ENCODE measurements at places on chromosomes 4 and X.

DNA sequence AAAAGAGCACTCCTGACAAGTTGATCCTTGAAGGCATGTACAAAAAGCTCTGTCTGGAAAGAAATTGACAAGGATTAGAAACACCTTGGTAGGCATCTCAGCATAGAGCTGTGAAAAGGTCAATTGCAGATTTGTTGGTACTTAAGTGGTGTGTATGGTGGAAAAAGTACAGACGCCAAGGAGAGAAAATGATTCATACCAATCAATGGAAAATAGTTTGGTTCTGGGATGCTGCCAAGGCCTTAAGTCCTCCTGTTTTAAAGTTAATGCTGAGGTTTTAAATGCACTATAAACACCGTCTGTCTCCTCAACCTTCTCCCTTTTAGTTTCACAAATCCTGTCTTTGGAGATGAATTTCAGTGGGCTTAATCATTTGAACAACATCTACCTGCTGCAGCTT, 524.1 kb downstream of the IL15 start:
- DNase-seq: no peak

- no peak for DNase-seq
Observed at GRCh38 chrX:33379839-33380238, 168.5 kb upstream of the DMD start.

- no peak for DNase-seq
Observed at GRCh38 chrX:30568136-30568535, 9.4 kb downstream of the TASL start.

DNA sequence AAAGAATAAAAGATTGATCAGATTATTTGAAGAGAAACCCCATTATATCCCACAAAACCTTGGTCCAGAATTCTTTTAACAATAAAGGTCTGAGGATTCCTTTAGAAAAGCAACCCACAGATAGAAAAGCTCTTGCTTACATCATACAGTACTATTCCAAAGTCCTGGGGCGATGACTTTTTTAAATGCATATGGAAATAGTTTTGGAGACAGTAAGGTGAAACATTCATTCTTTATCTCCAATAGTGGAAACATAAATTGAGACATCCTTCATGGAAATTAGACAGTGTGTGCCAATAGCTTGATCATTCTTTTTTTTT, 85.7 kb upstream of the UCP1 start:
- no peak for DNase-seq

DNA sequence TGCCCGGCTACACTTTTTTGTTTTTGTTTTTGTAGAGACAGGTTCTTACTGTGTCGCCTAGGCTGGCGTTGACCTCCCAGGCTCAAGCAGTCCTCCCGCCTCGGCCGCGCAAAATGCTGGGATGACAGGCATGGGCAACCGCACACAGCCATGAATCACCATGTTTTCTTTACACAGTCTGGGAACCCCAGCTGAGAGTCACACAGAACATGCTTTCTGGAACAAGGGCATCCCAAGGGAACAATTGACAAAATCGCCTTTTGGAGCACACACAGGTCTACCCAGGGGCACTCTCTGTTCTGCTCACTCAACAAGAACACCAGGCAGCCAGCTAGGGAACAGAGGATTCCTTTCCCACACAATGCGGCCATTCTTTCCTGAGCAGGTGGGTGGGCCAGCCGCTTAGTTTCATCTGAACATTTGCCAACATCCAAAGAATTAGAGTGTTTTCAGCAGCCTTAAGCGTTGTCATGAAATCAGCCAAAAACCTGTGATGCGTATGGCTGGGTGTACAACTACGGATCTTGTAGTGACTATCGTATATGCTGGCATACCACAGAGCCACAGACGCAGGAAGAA, 15.7 kb downstream of the PRKX start:
- peak; percentile 81 for DNase-seq
